ENCODE measurements at places on chromosomes 13 and 19.

- DNase-seq, result no peak
Measured at GRCh38 chr13:75194717-75195462, 287.1 kb downstream of the TBC1D4 start.

- no peak for DNase-seq
Measured at GRCh38 chr19:14416817-14417231, 2.3 kb downstream of the DDX39A start.

GRCh38 chr13:74068471-74068870, 65.7 kb downstream of the KLF12 start:
- no peak for DNase-seq

DNA sequence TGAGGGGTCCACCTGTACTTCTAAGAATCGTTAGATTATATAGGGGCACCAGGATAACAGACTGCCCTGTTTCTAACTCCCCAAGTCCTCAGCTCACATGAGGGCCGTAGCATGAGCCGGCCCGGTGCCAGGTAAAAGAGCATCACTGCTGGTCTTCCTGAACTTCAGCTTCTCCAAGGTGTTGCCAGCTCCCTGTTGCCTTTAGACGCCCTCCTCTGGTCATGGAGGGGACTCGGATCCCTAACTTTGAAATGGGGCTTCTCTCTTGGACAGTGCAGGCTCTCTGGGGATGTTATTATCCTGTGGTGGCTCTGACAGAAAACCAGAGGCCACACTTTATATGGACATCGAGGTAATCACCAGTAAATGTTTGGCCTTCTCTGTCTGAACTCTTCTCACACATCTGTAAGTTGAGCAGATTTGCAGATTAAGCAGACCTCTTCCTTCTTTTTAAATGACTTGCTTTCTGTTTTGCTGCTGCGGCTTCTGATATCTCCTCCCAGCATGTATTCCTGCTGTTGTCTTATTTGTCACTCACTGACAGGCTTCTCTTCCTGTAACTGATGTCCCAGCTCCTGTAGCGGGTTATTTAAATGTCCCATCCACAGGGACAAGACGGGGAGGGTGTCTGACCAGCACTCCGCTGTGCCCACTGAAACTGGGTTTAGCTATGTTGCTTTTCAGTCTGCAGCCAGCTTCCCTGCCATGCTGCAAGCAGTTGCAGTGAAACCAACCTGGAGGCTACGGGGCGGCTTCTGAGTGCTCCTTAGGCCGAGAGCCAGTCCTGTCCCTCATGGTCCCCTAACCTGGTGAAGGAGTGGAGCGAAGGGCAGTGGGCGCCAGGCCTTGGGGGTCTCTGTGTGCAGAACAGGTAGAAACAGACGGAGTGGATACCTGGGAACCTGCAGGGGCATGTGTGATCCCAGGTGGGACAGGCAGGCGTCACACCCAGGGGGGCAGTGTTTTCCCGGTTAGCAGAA, 39.2 kb downstream of the TSSK6 start:
- no peak for DNase-seq

DNA sequence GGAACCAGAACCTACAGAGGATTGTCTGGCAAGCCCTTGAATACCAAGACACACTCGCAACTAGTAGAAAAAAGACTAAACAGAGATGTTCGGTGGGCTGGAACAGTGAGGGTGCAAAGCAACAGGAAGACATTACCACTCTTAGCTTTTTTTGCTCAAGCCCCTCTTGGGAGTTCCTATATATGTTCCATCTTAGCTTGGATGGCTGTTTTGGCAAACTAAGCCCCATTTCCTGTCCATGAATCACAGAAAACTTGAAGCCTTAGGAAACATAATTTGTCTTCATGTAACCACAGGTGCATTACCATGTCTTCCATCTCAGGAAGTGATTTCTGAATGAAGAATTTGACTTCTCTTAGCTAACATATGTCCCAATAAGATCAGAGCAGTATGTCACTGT, 446.3 kb downstream of the OLFM4 start:
- peak; percentile 75 for DNase-seq

GRCh38 chr13:72208112-72208645, 341.2 kb upstream of the DACH1 start:
- DNase-seq, result no peak

GRCh38 chr13:96621634-96622183, 372.6 kb downstream of the OXGR1 start:
- no peak for DNase-seq

DNA sequence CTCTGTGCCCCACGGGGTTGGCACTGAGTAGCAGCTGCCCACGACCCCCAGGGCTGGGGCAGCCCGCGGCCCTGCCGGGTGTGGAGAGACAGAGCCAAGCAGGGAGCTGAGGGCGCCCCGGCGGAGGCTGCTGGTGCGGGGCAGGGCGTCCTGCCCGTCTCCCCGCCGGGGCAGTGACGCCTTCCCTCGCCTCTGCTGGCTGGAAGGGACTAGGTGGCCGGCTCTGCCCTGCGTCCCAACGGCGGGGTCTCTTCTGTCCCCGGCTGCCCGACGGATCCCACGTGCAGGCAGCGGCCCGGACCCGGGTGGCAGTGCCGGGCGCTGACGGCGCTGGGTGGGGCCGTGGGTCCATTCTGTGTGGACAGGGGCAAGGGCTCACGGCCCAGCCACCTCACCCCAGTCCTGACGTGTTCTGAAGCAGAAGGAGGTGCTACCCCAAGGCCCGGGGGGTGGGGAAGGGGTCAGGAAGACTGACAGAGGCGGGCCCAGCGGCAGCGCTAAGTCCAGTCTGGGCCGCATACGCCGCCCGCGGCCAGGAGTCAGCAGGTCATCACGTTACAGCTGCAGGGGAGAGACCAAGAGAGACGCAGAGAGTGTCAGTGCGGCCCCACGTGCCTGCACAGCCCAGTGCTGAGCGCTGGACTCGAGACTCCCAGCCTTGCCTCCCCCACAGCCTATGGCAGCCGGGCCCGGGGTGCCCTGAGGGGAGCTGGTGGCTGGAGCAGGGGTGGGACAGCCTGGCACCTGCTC, 15.1 kb upstream of the PLPP2 start:
- DNase-seq, result no peak

GRCh38 chr19:13063461-13064091, 39.1 kb downstream of the LYL1 start:
- DNase-seq, result no peak

GRCh38 chr19:1970003-1970805, 29.2 kb downstream of the CSNK1G2 start:
- peak; percentile 3 for DNase-seq

GRCh38 chr19:718991-719512, 10.3 kb downstream of the PALM start:
- no peak for DNase-seq

GRCh38 chr13:37273836-37274235, 168.4 kb upstream of the CSNK1A1L start:
- no peak for DNase-seq

- DNase-seq, result no peak
Measured at GRCh38 chr19:10736916-10737551, 19.2 kb downstream of the DNM2 start.

DNA sequence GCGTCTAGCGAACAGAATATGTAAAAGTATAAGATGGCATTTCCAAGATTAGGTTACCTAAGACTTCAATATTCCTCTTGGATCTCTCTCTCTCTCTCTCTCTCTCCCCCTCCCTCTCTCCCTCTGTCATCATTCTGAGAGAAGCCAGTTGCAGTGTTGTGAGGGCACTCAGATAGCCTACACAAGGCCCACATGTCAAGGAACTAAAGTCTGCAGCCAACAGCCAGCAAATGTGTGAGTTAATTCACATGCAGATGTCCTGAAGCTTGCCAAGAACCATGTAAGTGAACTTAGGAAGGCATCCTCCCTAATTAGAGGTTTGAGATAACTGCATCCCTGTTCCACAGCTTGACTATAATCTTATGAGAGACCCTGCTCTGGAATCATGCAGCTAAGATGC, 822.9 kb upstream of the PRR20A start:
- no peak for DNase-seq

DNA sequence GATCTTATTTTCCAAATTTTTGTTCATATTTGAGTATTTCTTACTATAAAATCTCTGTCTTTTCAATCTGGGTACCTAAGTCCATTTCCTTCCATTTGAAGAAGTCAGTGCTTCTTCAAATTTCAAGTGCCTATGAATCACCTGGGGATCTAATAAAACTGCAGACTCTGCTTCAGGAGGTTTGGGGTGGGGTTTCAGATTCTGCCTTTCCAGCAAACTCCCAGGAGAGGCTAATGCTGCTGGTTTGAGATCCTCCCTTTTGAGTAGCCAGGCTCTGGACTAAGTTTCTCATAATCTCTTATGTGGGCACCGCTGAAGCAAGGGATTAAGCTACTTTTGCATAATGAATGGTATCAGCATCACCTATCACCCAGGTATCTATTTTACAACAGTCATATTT, 242.4 kb downstream of the RGCC start:
- DNase-seq, result peak; percentile 13

DNA sequence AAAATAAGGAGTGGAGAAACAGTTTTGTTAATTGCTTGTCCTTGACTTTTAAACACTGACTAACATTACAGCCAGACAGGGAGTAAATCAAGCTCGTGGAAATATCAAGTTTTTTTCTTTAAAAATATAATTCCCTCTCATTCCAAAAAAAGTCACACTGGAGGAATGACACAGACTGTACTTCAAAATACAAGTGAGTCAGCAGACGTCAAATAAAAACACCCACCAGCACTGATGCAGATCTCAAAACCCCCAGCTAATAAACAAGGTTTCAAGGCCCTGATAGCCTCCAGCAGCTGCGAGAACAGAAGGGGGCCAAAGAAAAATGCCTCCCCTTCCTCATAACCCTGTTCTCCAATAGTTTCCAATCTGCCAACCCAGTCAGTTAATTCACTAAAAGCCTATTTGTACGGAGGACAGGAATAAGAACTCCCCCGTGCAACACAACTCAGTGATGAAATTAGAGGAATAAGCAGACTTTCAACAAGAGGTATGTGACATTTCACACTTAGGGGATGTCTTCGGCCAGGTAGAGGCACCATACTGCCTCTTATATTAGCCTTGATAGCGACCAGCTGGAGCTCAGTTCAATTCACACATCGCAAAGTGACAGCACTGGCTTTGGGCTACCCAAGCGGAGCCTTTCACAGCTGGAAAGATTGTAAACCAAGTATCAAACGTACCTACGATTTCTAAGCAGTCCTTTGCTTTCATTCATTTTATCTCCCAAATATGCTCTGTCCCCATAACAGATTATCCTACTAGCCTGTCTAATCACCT, 561.0 kb upstream of the KLF12 start:
- DNase-seq, result no peak

- no peak for DNase-seq
Measured at GRCh38 chr13:65710514-65710913, 1519.6 kb downstream of the PCDH9 start.

GRCh38 chr19:15507068-15508034, 974 bp upstream of the CYP4F22 start:
- no peak for DNase-seq

- no peak for DNase-seq
Measured at GRCh38 chr19:31173991-31174390, 175.2 kb downstream of the TSHZ3 start.

DNA sequence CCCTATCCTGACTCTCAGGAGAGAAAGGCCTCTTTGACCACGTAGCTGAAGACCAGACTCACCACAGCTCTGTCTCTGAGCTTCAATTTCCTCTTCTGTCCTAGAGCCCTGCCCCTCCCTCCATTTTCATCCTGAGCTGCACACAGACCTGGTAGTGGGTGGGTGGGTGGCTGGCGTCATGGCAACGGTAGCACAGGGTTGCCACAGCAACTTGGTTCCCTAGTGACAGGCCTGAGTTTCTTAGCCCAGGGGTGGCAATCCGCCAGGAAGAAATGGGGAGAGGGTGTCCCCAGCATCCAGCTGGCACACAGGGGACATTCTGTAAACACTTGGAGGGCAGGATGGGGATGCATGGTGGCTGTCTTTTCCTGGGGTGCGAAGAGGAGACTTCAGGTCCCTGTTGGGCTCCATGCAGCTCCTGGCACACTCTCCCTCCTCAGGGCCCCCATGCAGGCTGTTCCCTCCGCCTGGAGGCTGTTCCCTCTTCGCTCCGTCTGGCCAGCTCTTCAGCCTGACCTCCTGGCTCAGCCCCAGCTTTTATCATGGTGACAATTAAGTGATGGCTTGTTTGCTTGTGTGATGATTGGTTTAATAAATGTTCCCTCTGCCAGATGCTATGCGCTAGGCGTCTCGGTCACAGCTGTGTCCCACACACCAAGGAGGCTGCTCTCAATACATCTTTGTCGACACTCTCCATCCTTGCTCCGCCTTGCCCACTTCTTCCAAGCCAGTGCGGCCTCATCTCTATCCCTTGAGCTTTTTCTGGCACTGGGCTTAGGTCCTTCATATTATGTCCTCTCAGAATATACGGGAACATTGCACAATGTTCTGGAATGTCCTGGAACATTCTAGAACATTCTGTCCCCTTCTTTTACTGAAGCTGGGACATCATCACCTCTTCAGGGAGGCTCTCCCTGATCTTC, 7.4 kb upstream of the KLHL26 start:
- DNase-seq, result no peak

- DNase-seq, result peak; percentile 84
Measured at GRCh38 chr19:2016041-2016807, 710 bp upstream of the BTBD2 start.

GRCh38 chr13:99961636-99962035, 9.9 kb downstream of the ZIC5 start:
- DNase-seq, result no peak

GRCh38 chr13:67231289-67232000, 1.3 kb upstream of the PCDH9 start:
- DNase-seq, result peak; percentile 58

DNA sequence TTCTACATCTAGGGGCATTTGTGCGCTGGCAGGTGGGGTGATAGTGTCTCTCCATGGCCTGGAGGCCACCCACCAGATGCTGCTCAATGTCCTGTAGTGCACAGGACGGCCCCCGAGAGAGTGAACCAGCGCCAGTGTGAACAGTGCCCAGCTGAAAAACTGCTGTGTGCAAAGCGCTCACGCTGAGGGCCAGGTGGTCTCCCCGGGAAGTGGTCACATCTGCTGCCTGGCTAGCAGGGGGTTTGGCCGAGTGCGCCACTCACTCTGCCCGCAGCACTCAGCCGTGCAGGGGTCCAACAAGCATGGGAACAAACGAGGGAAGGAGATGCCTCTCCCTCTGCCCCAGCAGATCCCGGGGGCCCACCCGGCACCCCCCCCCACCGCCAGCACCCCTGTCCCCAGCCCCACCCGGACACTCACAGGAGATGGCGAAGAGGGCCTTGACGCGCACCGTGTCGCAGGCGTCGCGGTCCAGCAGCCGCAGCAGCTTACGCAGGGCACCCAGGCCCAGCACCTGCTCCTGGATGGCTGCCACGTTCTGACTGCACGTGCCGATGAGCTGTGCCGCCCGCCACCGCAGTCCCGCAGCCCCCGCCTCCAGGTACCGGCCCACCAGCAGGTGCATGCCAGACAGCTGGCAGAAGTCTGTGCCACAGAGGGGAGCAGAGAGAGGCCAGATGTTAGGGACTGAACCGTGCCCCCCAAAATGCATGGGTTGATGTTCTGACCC, 5.8 kb downstream of the HSPBP1 start:
- DNase-seq, result no peak

GRCh38 chr13:106804991-106805390, 237.1 kb upstream of the ARGLU1 start:
- no peak for DNase-seq
